ENCODE measurements at places on chromosomes 1 and 21.

DNA sequence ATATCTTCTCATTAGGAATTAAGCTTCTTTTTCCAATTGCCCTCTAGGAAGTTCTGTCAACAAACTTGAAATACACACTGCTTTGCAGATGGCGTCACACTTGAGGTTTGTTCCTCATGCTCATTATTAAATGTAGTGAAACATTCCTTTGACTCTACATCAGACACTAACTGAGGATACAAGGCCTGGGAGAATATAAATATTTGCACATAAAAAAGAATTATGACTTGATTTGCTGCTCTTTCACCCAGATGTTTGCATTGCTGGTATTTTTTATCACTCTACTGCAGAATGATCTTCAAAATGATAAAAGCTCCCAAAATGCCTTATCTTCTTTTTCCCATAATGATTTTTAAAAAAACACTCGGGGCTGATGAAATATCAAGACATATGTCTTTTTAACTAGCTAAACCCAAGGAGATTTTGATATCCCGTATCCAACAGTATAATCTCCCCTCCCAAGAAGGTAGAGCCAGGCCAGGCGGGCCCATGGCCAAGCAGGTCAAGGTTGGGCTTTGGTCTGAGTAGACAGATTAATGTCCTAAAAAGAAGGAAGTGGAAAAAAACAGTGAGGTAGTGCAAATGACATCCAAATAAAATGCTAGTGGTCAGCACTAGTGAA is 264.6 kb downstream of the HHIPL2 start:
- DNase-seq = peak; percentile 87

DNA sequence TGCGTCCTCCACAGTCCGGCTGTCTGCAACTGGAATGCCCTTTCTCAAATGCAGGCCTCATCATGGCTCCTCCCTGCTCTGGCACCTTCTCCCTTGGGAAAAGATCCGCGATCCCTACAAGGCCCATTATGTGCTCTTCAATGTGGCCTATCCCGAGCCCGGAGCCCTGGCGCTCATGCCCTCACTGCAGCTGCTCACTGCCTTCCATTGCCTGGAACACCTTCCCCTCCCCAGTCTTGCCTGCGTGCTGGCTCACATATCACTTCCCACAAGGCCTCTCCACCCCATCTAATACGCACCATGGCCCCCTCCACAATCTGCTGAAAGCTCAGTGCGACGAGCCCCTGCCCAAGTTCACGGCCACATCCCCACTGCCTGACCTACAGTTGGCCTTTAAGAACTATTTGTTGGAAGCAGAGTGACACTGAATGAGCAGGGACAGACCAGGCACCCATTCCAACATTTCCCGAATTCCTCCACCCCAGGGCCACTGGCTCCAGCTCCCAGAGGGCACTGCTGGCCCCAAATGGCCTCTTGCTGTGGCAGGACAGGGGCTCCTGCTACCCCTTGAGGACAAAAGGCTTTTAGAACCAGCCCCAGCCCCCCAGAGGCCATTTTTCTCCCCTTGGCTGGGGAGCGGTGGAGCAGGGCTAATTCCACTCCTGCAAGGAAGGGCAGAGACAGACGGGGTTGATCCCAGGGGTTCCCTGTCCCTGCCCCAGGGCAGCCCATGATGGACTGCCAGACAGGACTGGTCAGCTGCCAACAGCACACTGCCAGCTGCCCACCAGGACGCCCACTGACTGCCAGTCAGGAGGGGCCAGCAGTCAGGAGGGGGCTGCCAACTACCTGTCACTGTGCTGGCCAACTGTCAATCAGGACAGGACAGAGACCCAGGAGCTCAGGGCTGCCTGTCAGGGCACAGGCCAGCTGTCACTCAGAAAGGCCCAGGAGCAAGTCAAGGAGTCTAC is 64.8 kb downstream of the DHRS3 start:
- DNase-seq = no peak

DNA sequence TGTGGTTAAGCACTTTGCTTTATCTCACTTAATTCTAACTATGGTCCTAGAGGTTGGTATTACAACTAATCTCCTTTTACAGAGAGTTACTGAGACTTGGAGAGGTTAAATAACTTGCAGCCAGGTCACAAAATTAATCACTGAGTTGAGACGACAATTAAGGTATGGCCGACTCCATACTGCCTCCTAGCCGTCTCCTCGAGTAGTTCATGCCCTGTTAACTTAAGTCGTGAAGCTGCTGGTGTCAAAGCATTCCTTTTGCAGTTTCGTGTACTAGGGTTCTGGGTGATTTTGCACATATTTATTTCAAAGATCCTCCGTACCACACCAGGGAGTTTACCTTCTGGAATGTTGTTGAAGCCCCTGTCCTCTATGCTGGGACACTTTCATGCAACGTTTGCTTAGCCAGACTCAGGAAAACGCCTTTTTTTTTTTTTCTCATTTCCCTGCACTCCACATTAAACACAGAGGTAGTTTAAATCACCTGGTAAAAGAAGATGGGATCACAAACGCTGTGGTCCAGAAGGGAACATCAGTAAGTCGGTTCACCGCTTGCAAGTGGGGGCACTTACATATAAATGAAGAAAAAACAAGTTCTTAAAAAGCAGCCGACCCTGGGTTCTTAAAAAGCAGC is 570 bp upstream of the NEK7 start:
- peak; percentile 45 for DNase-seq

DNA sequence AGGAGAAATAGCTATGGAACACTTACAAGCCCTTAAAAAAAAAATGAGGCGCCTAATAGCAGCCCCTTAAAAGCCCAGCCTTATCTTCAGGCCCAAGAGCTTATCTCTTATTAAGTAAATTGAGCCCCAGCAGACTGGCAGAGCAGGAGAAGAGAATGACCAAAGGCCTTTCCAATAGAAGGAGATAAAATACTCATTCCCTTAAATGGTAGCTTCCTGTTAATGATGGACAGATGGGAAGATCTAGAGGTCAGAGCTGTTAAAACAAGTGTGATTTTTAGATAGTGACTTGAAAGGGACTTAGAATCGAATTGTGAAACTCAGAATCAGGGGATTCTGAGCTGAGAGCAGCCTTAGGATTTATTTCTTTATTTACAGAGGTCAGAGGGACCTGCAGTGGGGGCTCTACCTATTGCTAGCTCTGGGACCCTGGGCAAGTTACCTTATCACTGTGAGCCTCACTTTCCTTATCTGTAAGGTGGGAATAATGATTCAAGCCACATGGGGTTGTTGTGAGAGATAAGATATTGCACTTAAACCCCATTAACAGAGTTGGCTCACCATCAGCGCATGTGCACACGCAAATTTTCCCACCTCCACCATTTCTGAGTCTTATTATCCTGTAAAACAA is 101.3 kb upstream of the C8B start:
- no peak for DNase-seq

- no peak for DNase-seq
These were observed 26.2 kb downstream of the MROH7 start for GRCh38 chr1:54667797-54668196.

DNA sequence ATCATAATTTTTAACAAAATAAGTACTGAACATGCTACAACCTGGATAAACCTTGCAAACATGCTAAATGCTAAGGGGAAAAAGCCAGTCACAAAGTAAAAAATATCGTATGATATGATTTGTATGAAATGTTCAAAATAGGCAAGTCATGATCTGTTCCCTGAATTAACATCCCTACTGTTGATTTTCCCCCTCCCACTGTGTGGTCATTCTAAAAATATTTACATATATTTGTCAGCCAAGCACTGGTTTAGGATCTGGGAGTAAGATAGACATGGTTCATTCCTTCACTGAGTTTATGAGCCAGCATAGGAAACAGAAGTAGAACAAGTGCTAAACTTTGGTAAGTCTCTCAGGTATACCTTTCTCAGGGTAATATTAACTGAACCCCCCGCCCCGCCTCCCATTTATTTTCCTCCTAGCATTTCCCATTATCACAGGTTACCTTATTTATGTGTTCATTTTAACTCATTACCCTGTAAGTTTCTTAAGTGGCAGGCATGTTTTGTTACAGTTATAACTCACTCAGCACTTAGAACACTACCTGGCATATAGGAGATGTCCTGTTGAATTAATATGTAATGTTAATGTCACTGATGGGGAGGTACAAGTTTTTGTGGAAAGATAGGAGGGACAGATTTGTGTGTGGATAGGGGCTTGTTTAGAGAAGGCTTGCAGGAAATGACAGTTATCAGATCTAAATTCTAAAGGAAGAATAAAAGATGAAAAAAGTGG is 12.3 kb downstream of the UQCRH start:
- DNase-seq = no peak

- peak; percentile 67 for DNase-seq
These were observed 235.4 kb downstream of the HMCN1 start for GRCh38 chr1:185969524-185969991.

- DNase-seq = no peak
These were observed 65.4 kb downstream of the MATN1 start for GRCh38 chr1:30658014-30658336.

DNA sequence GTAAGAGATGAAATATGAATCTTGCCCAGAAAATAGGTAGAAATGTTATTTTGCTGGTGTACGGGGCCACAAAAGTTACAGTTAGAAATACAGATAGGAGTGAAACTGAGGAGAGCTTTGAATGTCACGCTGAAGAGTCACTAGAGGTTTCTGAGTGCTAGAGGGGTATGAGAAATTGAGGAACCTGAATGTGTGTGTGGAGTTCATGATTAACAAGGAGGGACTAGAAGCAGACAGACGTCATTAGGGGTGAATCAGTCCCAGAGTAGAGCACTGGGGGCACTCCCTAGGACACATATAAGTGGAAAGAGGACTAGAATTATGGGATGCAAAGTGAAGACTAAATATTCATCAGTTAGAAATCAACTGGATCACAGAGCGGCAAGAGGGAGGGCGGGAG is 188.9 kb upstream of the MAP1LC3C start:
- no peak for DNase-seq

DNA sequence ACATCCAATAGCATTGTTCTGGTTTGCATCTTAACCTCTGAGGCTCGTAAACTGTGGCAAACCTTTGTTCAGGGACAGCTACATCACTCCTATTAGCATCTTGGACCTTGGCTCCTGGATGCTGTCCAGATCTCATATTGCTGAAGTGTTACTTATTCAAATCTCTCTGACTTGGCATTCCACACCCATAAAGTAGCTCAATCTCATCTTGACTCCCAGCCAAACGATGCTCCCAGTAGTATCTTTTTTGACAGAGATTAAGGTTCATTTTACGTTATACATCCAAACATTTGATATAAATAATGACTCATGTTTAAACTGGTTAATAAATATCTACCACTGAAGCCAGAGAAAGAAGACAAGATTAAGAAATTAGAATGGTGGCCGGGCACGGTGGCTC is 4.4 kb upstream of the FLVCR1 start:
- no peak for DNase-seq

DNA sequence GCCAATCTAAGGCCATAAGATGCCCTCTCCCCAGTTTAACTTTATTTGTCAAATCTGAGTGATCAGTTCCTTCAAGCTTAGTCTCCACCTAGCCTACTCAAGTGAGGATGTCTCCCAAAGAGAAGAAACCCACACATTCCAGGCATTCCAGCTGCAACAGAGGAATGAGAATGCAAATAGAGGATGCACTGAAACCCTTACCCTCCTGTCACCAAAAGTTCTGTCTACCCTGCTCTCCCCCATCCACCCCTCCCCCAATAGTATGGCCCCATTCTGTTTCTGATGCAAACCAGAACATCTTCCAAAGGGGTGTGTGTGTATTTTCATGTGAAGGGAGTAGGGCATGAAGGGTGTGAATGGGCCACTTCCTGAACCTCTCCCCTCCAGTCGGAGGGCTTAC is 3.0 kb downstream of the DUSP23 start:
- DNase-seq = no peak
